Motor neuron (in vitro differentiated cells): ENCODE measurements at places on chromosomes 2 and 18.

DNA sequence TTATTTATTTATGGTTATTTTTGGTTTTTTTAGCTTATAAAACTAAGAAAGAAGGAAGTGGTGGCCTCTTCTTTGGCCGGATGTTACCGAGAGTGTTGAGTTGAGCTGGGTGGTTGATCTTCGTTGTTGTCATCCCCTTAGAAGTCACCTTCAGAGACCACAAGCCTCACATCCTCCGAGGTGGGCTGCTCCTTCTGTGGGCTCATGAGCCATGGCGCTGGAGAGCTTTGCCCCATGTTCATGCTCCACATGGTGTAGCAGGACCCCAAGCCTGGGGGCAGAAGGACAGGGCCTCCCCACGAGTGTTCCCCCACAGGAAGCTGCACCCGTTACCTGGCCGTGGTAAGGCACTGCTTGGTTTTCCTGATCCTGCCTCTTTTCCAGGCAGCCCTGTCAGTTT, 23.4 kb downstream of the SNTG2 start:
- ATAC-seq, result no peak

DNA sequence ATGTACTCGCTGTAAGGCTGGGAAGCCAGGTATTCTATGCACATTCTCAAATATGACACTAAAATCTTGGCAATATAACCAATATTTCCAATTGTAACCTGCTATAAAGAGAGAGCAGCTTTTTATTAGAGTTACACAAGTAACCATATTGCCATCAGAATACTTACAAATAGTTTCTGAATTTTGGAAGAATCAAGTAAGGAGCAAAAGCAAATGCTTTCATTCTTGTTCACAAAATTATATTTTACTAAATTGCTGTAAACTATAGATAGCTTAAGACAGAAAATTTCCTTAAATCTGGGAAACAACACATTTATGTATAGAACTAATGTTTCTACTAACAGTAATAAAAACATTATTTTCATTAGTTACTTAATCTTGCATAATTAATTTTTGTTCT, 77.2 kb downstream of the EFEMP1 start:
- no peak for ATAC-seq

- no peak for ATAC-seq
Measured at GRCh38 chr2:171342067-171342413, 91.8 kb downstream of the METTL8 start.

DNA sequence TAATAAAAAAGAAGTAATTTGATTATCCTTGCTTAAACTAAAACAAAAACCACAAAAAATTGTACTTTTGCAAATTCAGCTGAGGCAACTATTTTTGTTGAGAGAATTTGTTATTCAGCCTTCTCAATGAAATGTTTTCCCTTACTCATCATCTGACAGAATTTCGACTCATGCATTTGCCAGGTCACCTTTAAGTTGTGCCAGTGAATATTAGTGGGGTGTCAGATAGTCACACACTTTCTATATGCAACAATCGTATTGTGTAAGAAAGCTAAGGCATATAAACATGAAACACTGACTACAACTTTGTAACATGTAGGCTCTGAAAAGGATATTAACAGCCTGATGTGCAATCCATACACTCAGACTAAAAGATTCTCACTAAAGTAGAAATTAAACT, 1653.1 kb upstream of the SLC39A10 start:
- no peak for ATAC-seq

DNA sequence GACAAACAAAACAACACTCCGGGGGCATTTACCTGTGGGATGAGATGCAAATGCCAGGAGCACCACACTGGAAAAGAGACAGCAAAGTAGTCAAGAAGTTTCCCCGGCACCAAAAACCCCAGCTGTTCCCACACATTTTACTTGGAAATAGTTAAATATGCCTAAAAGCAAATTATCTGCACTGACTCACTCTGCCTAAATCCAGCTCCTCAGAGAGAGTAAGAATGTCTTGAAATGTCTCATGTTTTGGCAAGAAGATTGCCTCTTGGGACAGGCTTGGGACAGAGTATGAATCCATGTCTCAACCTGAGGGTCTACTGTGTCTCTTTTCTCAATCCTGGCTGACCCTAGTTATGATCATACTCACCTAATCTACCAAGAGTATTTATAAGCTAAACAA, 87.5 kb upstream of the RIOK3 start:
- ATAC-seq, result no peak

GRCh38 chr2:199462347-199462955, 4.7 kb upstream of the SATB2 start:
- ATAC-seq, result no peak

- no peak for ATAC-seq
Measured at GRCh38 chr2:39608263-39608575, 57.5 kb upstream of the TMEM178A start.

DNA sequence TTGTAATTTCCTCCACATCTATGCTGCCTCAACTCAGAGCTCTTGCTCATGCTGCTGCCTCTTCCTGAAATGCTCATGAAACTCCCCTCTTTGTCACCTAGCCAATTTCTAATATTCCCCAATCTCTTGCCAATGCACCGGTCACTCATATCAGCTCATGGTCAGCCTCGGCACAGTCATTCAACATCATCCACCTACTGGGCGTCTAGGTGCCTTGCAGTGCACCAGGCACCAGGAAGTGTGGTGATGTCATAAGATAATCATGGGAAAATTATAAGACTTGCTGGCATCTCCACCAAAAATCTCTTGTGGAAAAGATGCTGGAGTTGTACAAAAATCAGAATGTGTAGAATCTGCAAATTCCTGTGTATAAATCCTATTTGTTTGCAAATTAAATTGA, 52.6 kb upstream of the RAB27B start:
- ATAC-seq, result peak; percentile 40

DNA sequence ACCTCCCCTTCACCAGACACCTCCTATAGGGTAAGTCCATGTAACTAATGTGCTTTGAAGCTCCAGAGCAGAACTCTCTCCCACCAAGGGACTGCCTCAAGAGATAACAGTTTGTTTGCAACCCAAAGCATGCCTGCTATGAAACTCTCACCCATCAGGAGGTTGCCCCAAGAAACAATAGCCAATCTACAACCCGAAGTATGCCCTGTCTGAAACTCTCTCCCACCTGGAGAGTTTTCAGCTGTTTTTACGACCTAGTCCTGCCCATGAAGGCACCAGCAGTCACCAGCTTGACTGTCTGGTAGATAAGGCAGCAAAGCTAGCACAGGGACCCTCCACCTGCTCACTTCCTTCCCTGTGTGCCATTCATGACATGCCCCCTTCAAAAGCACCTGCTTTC, 533.9 kb upstream of the CRIM1 start:
- ATAC-seq, result no peak

- peak; percentile 32 for ATAC-seq
Measured at GRCh38 chr2:28615706-28616105, 119.8 kb downstream of the PLB1 start.

DNA sequence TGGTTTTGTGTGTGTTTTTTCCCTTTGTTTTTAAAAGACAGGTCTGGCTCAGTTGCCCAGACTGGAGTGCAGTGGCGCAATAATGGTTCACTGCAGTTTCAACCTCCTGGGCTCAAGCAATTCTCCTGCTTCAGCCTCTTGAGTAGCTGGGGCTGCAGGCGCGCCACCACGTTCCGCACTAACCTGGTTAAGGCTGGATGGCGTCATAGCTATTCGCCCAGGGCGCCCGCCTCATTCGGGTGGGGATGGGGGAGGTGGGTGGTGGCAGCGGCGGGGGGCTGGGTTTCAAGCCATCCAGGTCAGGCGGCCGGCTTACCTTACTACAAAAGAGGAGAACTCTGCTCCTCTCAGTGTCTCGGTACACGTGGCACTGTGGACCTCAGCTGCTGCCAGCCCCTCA, 42.8 kb downstream of the EEF1B2 start:
- no peak for ATAC-seq

DNA sequence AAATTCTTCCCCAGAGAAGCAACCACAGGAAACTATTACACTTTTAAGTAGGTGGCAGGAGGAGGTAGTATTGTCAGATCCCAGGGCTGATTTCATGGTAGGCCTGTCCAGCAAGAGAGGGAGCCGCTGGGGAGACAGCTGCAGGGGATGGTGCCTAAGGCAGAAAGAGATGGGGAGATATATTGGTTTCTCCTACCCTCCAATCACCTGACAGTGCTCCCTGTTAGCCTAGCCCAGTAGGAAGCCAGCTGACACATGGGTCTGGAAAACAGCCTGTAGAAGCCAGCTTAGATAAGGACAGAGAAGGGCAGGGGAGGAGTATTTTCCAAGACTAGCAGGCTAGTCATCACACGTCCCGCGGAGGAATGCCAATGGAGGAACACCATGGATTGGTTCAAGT, 8.2 kb upstream of the SPOPL start:
- no peak for ATAC-seq

- no peak for ATAC-seq
Measured at GRCh38 chr2:241741016-241741415, 6.6 kb downstream of the D2HGDH start.

DNA sequence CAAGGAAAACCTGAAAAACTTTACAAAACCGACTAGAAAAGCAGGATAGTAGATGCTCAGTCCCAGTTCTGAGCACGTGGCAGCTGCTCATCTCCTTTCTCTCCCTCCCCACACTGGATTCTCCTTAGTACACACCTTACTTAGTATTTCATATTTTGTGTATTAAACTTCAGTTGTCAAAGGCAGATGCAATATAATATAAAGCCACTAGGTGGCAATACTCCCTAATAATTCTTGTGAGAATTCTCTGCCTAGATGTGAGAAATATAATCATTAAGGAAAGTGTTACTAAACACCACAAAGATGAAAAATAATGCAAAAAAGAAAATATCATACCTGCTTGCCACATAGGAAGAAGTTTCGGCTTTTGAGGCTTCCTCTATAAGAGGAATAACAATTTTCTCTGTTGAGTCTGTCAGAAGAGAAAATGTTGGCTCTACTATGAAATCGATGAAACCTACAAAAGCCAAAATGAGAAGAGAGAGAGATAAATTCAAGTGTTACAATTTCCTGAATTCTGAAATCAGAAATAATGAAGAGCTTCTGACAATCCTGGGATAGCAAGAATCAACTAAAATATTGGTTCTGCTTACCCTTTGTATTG, 200.6 kb downstream of the PPP1R1C start:
- ATAC-seq, result no peak
